ENCODE measurements at places on chromosomes 7 and 10. TPM values are rescaled to one million over a fixed set of nuclear protein-coding genes. Genes with fewer than 3 reads are reported as not detected.

UNCX gene
- not detected for polyA plus RNA-seq

SPDYE11 gene
- 0.44 TPM for polyA plus RNA-seq

GRCh38 chr7:88399696-88400240 is 93.1 kb upstream of the STEAP4 start:
- DNase-seq = no peak

DNA sequence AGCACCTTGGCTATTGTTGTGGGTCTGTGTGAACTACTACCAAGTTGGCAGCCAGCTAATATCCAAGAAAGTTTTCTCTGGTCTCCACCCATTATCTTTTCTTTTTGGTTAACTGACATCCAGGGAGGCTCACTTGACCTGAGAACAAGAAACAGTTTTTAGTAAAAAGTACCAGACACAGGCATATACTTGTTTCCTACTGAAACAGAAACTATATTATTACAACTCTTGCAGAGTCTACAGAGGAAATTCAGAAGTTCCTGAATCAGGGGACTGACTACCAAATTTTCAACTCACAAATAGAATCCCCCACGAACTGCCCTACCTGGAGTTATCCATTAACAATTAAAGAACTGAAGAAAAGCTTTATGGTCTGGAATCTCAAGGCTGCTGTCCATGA is 168.9 kb downstream of the KCND2 start:
- DNase-seq = no peak

DNA sequence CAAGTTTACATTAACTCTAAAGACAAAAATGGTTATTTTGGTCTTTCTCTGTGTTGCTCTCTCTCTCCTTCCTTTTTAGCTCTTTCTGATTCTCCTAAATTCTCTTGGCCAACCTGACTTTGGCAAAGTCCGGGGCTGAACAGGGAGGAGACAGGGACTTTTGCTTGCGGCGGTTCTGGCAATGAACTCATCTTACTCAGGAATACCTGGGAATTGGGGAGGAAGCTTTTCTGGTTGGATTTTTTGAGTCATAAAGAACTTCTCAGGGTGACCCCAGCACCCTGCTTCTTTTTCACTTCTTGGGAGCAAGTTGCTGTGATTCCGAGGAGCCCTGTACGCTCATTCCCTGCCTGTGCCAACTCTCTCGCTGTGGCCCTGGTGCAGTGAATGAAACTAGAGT is 16.0 kb downstream of the GATA3 start:
- no peak for DNase-seq

MOGAT3 gene
- polyA plus RNA-seq = not detected

DNA sequence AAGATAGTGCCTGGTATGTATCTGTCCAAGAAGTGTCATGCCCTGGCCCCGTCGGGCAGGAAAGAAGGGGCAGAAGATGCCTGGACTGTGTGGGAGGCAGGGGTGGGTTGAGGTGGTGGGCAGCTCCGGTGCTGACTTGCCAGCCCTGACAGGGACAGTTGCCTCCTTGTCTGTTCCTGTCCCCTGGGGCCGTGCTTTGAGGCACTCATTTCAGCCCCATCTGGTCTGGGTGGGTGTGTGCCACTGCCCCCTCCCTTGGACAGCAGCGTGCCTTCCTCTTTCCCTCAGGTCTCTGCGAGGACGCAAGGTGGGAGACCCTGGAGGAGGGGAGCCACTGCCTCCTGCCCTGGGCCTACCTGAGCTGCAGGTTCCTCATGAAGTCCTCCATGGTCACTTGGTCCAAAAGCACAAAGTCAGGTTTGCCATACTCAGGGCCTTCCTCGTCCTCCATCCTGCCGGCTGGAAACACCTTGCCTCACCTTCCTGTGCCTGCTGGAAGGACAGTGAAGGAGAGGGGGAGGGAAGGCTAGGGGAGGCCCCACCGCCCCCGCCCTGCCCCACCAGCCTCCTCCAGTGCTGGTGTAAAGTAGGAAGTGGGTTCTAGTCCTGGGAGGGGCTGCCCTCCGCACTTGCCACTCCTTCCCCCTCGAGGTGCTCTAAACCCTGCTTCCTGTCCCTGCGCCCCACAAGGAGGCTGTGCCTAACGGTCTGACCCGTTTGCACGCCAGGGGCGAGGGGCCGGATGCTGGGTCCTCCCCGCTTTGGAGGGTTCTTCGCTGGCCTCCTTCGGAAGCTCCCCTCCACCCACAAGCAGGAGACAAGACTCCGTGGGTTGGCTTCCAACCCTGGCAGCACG is at the start of gene MYO1G:
MYO1G (minus strand) TSS at position 505 of the 856 bp plus-strand sequence; CDS start at position 451, 54 bp downstream.
- DNase-seq = no peak

FAM13C gene
- 67.0 TPM for polyA plus RNA-seq

OPALIN gene
- polyA plus RNA-seq = not detected

DNA sequence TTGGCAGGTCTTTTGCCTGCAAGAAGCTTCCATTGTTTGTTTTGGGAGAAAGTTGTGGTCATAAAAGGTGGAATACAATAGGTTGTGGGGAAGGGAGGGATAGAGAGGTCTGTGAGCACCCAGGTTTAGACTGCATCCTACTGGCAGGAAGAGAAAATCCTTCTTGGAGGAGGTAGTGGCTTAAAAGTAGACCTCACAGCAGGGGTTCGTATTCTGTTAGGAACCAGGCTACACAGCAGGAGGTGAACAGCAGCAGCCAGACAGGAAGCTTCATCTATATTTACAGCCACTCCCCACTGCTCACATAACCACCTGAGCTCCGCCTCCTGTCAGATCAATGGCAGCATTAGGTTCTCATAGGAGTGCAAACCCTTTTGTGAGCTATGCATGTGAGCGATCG is 245.3 kb downstream of the NSUN6 start:
- DNase-seq = no peak

DNA sequence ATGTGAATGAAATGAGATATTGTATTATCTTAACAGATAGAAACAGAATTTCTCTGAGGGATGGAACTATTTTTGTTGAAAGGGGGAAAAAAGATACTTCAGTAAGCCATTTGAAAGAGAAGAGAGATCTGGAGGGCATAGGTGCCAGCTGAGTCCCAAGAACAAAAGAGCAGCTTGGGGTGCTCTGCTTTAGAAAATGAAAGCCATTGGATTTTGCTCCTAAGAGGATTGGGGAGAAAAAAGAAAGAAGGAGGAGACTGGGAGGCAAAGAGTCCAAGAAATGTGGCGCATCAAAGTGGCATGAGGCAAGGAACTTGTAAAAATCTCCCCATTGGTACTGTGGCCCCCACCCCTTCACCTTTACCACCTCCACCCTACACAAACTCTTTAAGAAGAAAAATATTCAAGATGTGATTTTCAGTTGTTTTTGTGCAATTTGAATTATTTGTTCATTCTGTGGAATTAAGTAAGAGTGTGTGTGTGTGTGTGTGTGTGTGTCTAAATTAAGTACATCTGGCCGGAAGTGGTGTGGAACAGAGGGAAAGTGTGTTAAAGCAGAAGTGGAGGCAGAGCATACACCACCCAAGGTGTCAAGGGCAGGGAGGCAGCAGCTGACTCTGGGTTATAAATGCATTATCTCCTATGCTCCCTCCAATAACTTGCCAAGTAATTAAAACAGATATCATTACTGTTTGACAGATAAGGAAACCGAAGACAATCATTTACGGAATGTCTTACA is 9.9 kb upstream of the GNAI1 start:
- DNase-seq = no peak

GRCh38 chr7:106163257-106163656 is 51.1 kb upstream of the SYPL1 start:
- DNase-seq = no peak

C10orf67 gene
- polyA plus RNA-seq = not detected

- DNase-seq = no peak
Observed at GRCh38 chr10:129744134-129745111, 219.7 kb downstream of the EBF3 start.

GRCh38 chr7:131583430-131583829 is 27.0 kb upstream of the PODXL start:
- DNase-seq = no peak

ELN gene
- 180 TPM for polyA plus RNA-seq

SPDYE6 gene
- 5.5 TPM for polyA plus RNA-seq

- DNase-seq = peak; percentile 9
Observed at GRCh38 chr10:116947841-116948529, 57.0 kb downstream of the SHTN1 start.

DNA sequence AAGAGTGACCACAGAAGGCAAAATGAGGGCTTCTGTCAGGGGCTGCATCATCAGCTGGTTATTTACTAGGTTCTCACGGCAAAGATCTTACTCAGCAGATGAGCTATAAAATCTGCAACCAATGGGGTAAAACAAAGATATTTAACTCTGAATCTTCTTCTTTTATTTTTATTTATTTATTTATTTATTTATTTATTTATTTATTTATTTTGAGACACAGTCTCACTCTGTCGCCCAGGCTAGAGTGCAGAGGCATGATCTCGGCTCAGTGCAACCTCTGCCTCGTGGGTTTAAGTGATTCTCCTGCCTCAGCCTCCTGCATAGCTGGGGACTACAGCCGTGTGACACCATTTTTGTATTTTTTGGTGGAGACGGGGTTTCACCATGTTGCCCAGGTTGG is 11.3 kb downstream of the C10orf143 start:
- DNase-seq = no peak

DNA sequence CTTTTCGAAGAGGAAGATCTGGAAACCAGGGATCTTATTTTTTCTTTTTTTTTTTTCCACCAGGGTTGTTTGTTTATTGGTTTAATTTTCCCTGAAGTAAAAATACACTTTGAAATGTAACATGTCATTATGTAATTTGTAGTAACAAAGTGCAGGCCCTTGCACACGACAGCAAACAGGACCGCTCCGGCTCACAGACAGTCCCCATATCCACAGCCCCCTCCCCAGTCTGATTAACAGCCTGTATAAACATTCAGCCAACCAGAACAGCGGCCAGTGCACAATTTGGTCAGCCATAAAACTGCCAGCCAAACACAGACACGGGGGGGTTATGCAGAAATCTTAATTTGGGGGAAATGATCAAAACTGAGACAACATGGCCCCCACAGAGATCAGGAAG is 431.6 kb upstream of the NPVF start:
- no peak for DNase-seq

MYH16 gene
- polyA plus RNA-seq = not detected

DNA sequence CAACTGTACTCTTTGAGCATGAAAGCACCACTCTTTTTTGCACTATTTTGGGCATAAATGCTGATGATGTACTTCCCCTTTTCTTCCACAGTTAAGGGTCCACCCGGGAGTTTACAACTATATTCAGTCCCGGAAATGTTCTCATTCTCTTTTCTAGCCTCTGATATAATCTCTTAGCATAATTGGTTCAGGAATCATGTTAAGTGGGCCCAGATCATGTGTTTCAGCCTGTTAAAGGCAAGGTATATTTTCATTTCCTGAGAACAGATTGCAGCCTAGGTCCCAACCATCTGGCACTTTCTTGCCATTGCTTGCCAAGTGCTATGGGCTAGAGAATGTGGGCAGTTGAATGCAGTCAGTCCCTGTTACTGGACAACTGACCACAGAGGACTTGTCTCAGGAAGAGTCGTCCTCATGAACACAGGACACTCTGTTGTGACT is 111.4 kb upstream of the GLCCI1 start:
- no peak for DNase-seq

DNA sequence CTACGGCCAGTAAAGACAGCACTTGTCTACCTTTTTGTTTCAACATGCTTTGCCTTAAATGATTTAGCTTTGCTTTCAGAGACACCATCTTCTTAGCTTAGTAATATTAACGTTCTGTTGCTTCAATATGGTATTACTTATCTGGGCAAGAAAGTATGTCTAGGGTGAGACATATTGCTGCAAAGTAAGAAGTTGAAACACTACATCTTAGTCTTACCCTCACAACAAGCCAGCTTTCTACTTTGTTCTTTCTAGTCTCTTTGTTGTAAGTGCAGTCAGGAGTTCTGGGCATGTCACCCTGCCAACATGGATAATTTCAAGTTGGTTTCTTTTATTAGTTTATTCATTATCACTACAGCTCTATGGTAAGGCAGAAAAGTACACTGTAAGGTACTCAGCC is 122.7 kb upstream of the DNAJB12 start:
- DNase-seq = no peak

- DNase-seq = no peak
Observed at GRCh38 chr10:119457966-119458766, 84.4 kb downstream of the RGS10 start.

GRCh38 chr7:94635687-94636086 is 20.2 kb downstream of the SGCE start:
- no peak for DNase-seq

- no peak for DNase-seq
Observed at GRCh38 chr10:34766266-34766600, 48.9 kb downstream of the PARD3 start.

- DNase-seq = no peak
Observed at GRCh38 chr7:24572016-24572392, 1.2 kb upstream of the PALS2 start.

- no peak for DNase-seq
Observed at GRCh38 chr7:134691546-134692343, 45.1 kb downstream of the BPGM start.

DNA sequence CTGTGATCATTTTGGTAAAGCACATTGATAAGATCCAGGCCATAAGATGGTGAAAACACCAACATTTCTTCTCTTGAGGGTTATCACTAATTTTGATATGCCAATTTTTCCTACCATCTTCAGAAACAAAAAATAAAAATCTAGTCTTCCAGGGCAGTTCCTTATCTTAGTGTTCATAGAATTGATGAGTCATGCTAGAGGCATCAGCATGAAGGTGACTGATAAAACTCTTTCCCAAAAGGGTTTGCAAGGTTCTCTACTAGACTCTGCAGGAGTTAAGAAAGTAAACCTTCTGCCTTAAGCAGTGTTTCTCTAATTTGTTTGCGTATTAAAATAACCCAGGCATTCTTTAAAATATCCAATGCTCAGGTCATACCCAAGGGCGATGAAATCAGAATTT is 483.1 kb upstream of the CNTNAP2 start:
- DNase-seq = no peak

ADAP1 gene
- polyA plus RNA-seq = 4.6 TPM

- no peak for DNase-seq
Observed at GRCh38 chr10:31599626-31600504, 280.8 kb downstream of the ZEB1 start.

- DNase-seq = no peak
Observed at GRCh38 chr7:18471476-18472160, 23.9 kb upstream of the HDAC9 start.

- DNase-seq = no peak
Observed at GRCh38 chr7:6416516-6417145, 31.1 kb downstream of the DAGLB start.

EZH2 gene
- polyA plus RNA-seq = 21.3 TPM

SLC13A1 gene
- not detected for polyA plus RNA-seq

DNA sequence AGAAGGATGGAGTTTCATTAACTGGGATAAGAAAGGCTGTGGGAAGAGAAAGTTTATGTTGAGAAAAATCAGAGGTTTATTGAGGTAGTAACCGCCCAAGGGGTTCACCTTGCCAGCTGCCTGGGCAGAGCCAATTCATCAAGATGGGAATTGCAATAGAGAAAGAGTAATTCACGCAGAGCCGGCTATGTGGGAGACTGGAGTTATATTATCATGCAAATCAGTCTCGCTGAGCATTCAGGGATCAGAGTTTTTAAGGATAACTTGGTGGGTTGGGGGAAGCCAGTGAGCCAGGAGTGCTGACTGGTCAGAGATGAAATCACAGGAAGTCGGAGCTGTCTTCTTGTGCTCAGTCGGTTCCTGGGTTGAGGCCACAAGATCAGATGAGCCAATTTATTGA is 70.6 kb downstream of the MALRD1 start:
- DNase-seq = no peak

Data from muscle of arm (tissue), 14 donors.